ENCODE measurements at places on chromosomes 5 and 9.

- DNase-seq: peak; percentile 60
Measured at GRCh38 chr5:116068028-116068632, 16.7 kb upstream of the COMMD10 start.

- DNase-seq: no peak
Measured at GRCh38 chr5:121887727-121888126, 36.0 kb downstream of the FTMT start.

DNA sequence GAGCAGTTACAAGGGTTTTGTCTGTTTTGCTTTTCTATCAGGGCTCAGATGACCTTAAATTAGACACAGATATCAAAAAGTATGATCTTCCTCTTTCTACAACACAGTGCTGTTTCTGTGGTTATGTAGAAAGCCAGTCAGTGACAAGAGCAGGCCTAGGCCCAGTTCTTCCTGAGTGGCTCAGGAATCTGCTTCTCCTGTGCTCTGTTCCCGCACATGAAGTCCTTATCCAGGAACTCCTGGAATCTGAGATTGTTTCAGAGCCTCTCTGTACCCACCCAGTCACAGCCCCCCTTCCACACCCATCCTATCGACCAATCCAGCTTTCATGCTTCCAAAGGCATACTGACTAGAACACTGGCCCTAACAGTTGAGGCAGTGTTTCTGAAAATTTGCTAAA, 40.4 kb upstream of the SMU1 start:
- DNase-seq: peak; percentile 76

GRCh38 chr5:158610051-158610415, 489.7 kb downstream of the EBF1 start:
- DNase-seq: no peak

GRCh38 chr5:163478126-163478981, 17.9 kb downstream of the HMMR start:
- peak; percentile 28 for DNase-seq

GRCh38 chr9:71001780-71002386, 119.5 kb downstream of the TRPM3 start:
- DNase-seq: peak; percentile 23

GRCh38 chr5:56447232-56447631, 214.1 kb upstream of the ANKRD55 start:
- no peak for DNase-seq

DNA sequence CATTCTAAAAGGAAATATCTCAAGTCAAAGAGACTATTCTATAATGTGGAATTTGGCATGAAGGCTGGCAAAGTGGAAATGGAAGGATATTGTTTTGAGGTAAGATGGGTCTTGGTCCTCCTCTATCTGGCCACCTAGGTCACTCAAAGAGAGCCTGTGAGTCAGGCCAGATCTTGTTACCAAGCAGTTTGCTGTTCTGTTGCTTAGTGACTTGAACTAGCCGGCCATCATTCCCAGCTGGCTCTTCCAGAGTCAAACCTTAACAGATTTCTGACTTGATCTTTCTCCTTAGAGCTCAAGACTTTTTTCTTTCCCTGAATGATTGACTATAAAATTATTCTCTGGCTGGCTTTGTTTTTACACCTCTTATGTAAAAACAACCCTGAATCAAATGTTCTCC, 136.1 kb downstream of the PDE4D start:
- no peak for DNase-seq

DNA sequence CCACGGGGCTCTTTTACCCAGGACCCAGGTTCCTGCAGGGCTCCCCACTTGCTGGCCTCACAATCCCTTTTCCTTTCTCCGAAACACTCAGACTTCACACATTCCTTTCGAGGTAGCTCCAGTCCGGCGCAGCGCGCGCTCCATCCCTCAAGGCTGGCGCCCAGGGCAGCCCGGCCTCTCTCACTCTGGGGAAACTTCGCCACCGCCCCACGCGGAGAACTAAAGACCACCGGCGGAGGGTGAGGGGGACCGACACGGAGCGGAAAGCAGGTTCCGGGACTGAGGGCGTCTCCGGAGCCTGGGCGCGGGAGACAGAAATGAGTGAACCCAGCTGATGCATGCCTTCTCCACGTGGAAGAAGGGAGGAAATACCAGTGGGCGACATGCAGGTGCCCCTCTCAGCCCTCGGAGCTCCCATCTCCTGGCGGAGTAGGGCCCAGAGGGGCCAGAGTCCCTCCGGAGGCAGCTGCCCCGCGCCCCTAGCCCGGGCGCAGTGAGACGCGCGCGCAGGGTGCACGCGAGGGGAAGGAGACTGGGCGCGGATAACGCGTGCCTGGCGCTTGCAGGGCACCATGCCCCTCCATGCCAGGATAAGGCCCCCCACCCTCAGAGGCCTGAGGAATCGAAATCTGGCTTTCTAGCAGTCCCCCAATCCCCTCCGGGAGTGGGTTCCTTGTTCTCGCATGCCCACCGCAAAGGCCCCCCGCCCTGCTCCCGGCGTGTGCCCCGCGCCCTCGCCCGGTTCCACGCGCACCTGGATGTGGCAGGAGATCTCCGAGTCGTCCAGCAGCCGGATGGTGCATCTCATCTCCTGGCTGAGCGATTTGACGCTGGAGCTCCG, 650 bp downstream of the FRMD3 start:
- peak; percentile 29 for DNase-seq

GRCh38 chr5:151121665-151122064, 35.9 kb downstream of the ANXA6 start:
- DNase-seq: no peak

GRCh38 chr5:22644859-22645258, 208.3 kb downstream of the CDH12 start:
- no peak for DNase-seq
